ENCODE measurements at places on chromosomes 1 and 21.
A peak's percentile ranks its signal among the peaks of the same experiment; 100 is the strongest.

DNA sequence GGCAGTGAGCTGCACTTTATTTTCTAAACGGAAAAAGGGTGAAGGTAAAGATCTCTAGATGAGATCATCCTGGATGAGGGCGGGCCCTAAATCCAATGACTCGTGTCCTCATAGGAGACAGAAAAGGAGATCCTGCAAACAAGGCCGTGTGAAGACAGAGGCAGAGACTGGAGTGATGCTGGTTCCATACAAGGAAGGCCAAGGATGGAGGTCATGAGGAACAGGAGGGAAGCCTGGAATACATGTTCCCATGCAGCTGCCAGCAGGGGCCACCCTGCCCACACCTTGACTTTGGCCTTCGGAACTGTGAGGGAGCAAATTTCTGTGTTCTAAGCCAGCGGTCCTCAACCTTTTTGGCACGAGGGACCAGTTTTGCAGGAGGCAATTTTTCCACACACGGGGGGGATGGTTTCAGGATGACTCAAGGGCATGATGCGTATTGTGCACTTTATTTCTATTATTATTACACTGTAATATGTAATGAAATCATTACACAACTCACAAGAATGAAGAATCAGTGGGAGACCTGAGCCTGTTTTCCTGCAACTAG is 94.3 kb downstream of the PSMG1 start:
- DNase-seq, result no peak

DNA sequence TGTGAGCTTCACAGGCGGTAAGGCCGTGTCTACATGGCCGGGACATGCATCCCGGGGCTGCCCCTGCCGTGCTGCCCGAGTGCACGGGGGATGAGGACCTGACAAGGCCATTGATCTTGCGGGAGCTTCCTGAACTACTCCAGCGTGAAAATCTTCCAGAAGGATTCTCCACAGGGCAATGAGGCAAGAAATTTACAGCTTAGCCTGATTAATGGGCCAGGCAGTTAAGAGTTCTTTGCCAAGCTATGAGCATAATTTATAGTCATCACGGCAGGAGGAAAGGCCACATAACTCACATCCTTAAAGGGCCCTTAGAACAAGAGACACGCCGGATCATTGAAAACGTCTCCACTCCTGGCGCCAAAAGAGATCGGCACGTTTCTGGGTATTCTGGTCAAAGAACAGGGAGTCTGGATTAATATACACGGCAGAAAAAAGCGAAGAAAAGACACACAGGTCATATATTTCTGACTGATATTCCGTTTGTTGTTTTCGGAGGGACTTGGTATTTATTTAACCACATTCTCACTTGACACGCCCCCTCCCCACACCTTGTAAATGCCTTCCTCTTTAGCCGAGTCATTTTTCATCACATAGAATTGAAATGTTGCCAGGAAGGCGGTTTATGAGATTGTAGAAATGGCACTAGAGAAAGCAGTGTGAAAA is 180.5 kb downstream of the DYRK1A start:
- no peak for DNase-seq

- DNase-seq, result no peak
These were observed 27.5 kb downstream of the FRRS1 start for GRCh38 chr1:99738858-99739465.

- no peak for DNase-seq
These were observed 519 bp downstream of the FNBP1L start for GRCh38 chr1:93448292-93448982.

- no peak for DNase-seq
These were observed 529.6 kb downstream of the ADGRL2 start for GRCh38 chr1:82330330-82330729.

- no peak for DNase-seq
These were observed 263.9 kb upstream of the KAZN start for GRCh38 chr1:14334336-14335176.

- no peak for DNase-seq
These were observed 85.0 kb downstream of the PRDM2 start for GRCh38 chr1:13784971-13785370.

DNA sequence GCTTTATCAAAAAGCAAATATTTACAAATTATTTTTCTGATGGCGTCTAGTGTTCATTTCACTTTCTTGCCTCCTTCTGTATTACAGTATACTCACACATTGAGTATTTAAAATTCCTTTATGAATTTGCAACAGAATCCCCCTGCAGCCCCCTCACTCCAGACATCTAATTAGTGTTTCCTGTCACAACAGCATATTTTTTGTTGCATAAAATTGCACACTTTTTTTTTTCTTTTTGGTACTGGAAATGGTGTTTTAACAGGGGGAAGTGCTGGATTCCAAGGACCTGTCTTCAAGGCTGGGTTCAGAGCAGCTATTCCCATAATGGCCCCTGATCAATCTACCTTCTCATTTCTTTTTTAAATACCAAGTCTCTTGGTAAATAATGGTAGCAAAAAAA is 184.3 kb upstream of the HMCN1 start:
- no peak for DNase-seq

GRCh38 chr1:24714859-24715520 is 30.3 kb upstream of the CLIC4 start:
- DNase-seq, result peak; percentile 25
